ENCODE measurements at places on chromosomes 1 and 21. TPM values are rescaled to one million over a fixed set of nuclear protein-coding genes. Genes with fewer than 3 reads are reported as not detected.

GRCh38 chr1:19892628-19893168, 10.5 kb downstream of the OTUD3 start:
- no peak for DNase-seq

- DNase-seq: no peak
Measured at GRCh38 chr1:112239683-112240330, 156.2 kb upstream of the CTTNBP2NL start.

GRCh38 chr1:48018799-48019198, 21.6 kb upstream of the TRABD2B start:
- no peak for DNase-seq

DNA sequence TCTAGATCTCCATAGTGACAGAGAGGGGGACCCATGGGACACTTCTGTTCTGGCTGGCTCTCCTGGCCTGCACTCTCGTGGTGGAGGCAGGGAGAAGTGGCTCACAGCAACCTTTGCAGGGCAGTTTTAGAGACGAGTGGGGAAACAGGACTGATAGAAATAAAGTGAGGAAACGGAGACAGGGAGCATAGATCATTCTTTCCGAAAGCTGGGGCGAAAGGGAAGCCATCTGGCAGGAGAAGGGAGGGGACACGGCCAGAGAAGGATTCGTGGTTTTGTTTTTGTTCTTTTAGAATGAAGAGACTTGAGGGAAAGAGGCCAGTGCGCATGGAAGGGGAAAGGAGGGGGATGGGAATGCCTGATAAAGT, 3.5 kb downstream of the TIE1 start:
- DNase-seq: no peak

GRCh38 chr1:9860887-9861286, 37.1 kb upstream of the CLSTN1 start:
- no peak for DNase-seq

DNA sequence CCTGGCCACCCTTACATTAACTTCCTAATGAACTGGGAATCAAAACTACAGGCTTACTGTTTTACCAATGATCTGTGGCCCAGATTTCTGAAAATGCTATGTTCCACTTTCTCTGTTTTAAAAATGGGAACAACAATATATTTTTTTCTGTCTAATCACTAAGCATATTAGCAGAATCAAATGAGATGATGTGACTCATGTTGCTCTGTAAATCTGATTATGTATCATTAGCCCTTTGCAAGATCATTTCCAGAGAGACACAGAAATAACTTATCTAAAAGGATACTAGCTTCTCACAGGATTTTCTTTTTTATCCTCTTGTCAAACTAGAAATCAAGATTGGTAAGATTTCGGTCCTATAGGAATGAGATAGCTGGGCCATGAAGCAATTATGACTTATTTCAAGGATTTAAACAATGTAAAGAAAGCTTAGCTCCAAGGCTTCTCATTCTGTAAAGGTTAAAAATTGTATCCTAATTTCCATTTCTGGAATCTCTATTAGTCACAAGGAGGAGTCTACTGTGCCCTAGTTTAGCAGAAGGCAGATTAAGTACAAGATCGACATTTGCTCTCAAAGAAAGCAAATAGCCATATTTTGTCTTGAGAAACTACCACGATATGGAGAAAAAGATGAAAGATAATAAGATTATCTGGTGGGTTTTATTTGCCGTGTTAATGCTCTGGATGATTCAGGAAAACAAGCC, 32.4 kb upstream of the CAMSAP2 start:
- DNase-seq: no peak

DNA sequence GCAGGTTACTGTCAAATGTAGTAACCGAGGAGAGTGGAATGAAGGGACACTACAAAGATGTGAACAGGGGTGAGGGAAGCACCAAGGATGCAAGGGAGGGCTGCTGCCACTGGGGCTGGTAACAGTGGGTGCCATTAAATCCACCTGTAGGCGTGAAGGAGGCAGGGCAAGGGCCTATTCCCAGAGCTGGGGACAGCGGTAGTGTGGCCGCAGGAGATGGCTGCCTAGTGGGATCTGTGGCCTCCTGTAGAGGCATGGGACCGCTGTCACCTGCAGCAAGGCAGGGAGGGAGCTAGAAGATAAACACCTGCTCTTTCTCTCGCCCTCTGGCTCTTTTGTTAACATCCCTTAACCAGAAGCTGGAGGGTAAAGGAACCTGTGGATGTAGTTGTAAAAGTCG, 80.5 kb upstream of the CNIH3 start:
- DNase-seq: no peak

The WNT9A gene
- 6.5 TPM for total RNA-seq

The MATN1 gene
- not detected for total RNA-seq

The RNF186 gene
- total RNA-seq: not detected

The AGO4 gene
- 23.9 TPM for total RNA-seq

The UTS2 gene
- not detected for total RNA-seq
